ENCODE measurements at places on chromosomes 13 and 19. TPM values are rescaled to one million over a fixed set of nuclear protein-coding genes. Genes with fewer than 3 reads are reported as not detected.

ERICH4 gene
- not detected for total RNA-seq

SIGLEC5 gene
- not detected for total RNA-seq

DPF1 gene
- total RNA-seq = not detected

OR4F17 gene
- not detected for total RNA-seq

PRR22 gene
- 5.0 TPM for total RNA-seq

CLEC17A gene
- total RNA-seq = not detected

COMP gene
- not detected for total RNA-seq

ZNF527 gene
- 2.5 TPM for total RNA-seq

SH2D3A gene
- 52.1 TPM for total RNA-seq

Data from esophagus squamous epithelium (tissue), 5 donors.